ENCODE measurements at places on chromosomes 12 and 14.

- DNase-seq: no peak
Observed at GRCh38 chr14:64698903-64699302, 5.3 kb upstream of the PLEKHG3 start.

DNA sequence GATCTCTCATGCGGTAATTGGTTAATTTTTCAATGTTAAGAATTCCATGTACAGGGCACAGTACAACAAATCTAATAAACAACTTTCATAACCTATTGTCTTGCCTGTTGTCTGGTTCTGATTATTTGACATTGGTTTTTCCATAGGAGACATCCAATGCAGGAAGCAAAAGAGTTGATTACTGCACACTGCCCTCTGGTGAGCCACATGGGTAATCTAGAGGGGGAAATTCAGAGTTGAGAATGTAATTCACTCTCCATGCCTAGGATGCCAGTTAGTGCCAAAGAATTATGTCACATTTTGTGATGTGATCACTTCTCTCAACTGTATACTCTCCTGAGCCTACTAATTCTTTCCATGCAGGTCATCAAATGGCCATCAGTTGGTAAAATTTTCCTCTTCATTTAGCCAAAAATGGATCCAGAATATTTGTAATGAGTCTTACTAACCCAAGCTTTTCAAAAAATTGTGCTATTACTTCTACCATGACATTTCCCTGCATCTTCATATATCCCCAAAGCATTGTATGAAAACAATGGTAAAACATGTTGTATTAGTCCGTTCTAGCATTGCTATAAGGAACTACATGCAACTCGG, 17.7 kb upstream of the CCDC91 start:
- DNase-seq: peak; percentile 42

- DNase-seq: no peak
Observed at GRCh38 chr12:15469356-15469755, 147.0 kb downstream of the PTPRO start.

DNA sequence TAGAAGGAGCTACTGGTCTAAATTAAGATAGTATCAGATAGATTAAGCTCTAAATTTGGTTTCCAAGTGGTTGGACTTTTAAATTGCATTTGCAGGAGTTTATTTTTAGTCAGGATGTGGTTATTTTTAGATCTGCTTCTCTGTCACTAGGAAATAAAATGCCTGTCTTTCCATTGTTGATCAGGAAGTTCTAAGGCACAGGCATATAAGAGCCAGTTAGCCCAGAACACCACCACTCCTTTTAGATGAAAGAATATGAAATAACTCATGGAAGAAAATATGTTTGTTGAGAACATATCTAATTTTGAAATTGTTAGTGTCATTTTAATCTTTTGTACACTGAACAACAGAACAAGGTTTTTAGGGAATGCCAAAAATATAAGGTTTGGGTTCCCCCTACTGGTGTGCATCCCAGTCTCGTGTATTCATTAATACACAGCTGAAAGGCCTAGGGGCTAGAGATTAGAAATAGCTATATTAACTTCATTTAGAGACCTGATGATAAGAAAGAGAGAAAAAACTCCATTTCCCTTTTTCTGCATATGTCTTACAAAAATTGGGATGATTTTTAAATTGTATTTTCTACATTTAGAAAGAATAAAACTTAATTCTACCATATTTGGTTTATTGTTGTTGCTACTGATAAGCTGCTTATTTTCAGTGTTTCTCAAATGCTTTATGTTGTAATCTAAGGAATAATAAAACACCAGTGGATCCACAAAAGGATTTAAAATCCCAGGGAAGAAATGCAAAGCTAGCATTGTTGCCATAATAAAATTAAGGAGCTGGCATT, 67.2 kb downstream of the RIC8B start:
- DNase-seq: peak; percentile 21

- DNase-seq: no peak
Observed at GRCh38 chr14:79916281-79916680, 295.0 kb downstream of the DIO2 start.

- DNase-seq: no peak
Observed at GRCh38 chr14:100062590-100062989, 2.6 kb upstream of the EVL start.

GRCh38 chr14:103127861-103128598, 4.8 kb downstream of the TNFAIP2 start:
- no peak for DNase-seq

DNA sequence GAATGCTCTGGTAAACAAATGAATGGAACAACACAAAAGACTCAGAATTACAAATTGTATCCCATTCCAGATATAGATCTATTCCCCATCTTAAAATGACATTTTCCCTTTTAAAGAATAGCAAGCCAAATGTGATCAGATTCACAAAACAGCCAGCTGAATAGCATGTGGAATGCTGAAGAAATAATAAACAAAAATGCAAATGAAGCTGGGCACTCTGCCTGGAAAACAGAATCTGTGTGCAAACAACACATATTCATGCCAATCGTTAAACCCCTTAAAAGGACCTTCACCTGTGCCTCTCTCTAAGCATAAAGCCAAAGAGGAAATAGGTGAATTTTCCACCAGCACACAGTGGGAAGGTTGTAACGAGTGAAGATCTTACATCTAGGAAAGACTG, 67.9 kb upstream of the PDZRN4 start:
- no peak for DNase-seq

DNA sequence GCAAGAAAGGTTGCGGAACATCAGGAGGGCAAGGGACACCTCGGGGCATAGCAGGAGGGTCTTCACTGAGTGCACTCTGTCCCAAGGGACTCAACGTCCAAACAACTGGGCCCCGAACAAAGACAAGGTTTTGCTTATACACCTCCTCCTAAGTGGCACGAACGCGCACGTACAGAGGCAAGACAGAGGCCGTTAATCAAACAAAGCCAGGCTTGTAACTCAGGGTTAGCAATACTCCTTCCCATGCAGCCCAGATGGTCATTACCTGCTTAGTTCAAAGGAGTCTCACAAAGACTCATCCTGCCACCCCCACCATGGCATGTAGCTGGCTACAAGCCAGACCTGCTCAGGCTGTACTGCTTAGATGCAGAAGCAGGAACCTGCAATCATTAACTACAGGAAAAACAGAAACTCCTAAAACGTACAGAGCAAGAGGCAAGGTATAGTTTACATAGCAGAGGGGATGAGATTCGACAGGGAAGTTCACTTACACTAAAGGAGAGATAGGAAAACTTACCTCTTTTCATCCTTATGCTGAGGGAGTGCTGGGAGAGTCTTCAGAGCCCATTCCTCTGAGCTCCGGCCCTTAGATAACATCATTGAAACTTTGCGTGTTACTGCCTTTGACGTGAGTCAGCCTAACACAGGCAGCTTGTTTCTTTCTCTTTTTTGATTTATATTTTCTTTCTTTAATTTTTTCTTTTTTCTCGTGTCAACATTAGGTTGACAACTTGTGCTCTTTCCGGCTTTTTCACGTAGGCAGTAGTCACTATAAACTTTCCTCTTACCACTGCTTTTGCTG, 1319.1 kb downstream of the TMEM121 start:
- DNase-seq: no peak

DNA sequence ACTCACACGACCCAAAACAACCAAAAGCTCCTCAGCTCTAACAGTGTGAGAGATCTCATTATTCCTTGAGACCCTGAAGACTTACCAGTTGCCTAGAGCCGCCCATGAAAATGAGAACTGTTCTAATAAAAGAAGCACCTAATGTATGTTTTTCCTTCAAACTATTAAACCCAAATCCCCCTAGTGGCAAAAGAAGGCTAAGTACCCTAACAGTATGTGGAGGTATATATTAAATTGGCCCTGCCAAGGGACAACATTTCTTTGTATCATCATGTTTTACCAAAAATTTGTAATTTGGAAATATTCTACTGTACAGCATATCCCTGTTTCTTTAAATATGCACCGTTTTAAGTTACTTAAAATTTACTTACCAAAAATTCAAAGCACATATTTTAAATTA, 38.0 kb upstream of the PPFIA2 start:
- DNase-seq: no peak

DNA sequence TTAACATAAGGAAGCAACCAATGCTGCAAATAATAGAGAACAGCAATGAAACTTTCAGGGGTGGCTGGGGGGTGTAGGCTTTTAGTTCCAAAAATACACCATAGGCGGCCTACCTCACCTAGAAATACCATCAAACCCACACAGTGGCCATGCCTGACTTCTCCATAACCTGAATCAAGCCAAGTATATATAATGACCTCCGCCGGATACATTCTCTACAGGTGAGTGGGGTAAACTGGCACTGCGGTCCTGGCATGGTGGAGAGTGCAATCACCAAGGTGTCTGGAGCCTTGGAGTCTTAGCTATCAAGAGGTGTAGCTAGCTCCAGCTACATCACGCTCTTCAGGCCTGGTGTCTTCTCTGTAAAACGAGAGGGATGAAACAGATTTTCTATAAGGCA, 1.2 kb downstream of the ZBTB25 start:
- no peak for DNase-seq
